Stimulated activated CD4-positive, alpha-beta T cell treated with anti-CD3 and anti-CD28 coated beads, TNF-alpha, amount 100 ng/mL, for 24 hours (primary cell): ENCODE measurements at places on chromosomes 1 and 21.

DNA sequence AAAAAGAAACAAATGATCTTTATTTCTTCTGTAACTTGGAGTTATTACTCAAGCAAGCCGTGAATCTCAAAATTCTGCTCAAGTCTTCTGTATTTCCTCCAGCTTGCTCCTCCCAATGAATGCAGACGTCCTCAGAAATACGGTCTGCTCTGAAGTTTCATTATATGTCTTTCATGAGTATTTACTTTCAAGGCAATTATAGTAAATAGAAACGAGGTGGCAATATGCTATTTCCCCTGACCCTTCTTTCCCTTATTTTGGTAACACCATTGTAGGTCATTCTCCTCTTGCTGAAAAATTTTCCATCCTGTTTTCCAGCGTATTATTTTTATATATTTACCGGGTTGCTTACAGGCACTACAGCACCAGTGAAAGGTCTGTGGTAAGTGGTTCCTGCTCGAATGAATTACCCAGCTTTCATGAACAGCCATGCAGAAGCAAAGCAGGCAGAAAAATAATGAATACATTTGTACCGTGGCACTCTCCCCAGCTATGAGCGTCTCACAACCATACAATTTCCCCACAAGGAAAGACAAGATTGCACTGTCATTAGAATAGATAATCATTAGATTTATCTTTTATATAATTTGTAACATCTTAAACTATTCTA lies 350.9 kb upstream of the PKN2 start:
- no peak for DNase-seq

DNA sequence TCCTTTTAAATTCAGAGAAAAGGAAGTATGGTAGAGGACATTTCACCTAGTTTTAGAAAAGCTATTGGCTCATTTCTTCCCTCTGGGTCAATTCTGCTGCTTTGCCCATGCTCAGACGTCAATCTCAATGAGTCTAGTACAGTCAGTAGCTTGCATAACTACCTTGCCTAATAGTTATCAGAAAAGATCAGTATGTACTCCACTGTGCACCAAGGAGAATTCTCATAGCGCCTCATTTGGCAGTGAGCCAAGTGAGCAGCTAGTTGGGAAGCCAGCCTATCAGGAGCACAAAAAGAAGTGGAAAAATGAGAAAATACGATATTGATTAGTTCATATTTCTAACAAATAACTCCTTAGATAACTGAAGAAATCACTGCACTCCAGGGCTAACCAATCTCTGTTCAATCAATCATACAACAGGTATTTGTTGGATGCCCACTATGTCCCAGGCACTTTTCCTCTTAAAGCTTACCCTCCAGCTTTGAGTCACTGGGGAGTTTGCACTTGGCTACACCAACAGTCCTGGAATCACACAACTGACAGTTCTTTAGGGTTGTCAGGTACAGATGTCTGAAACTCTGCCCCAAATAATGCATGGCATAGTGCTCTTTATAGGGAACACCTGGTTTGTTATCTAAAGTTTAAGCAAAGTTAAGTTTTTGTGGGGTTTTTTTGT lies 50.2 kb downstream of the PRDX6 start:
- DNase-seq, result no peak

DNA sequence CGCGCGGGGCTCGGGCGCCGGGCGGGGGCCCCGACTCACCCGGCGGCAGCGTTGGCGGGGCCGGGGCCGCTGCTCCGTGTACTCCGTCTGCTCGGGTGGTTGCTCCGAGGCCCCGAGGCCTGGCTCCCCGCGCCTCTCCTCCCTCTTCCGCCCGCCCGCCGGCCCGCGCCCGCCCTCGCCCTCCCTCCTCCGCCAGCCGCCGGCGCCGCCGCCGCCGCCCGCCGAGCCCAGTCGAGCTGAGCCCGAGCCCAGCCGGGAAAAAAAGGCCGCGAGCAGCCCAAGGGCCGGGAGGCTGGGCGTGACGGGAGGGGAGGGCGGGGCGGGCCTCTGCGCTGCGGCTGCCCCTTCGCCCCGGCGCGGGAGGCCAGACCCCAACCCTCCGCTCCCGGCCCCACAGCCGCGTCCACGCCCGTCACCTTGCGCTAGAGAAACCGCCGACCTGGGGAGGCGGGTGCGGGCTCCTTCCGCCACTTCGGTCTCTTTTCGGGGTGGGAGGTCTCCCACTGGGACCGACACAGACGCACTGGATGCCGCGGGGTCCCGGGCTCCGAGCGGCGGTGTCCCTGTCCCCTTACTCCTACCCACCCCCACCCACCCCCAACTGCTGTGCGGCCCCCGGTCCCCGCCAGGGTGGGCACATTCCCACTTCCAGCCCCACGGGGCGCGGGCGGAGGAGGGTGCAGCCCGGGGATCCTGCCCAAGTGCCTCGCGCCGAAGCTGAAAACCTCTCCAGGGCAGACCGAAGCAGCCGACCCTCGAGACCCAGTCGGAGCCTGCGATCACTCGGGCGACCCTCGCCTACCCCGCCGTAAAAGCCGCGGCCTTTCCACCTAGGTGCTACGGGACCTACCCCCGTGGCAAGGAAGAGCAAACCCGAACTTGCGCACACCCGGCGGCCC lies at the start of gene CERS2:
CERS2 (minus strand) TSS at position 256 of the 899 bp plus-strand sequence. CDS start 5,745 bp downstream, outside the sequence.
- peak; percentile 65 for DNase-seq

- no peak for DNase-seq
These were observed 13.7 kb upstream of the MEX3A start for GRCh38 chr1:156095906-156096508.

- DNase-seq, result peak; percentile 7
These were observed 57.7 kb downstream of the ATG4C start for GRCh38 chr1:62841587-62842169.

DNA sequence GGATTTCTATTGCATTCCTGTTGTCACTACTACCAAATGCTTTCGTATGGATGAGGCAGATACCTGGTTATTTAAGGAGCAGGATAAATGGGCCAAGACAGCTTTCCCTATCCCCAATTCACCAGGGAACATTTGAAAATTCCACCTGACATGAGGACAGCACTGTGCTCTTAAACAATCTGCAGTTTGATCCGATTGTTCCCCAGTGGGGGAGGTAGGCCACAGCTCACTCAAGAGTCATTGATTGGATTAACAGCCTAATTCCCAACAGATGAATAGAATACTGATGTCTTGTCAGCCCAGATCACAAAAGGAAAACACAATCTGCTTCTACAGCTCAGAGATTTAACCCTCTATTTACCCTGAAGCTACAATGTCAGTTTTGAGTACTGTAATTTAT lies 123.9 kb downstream of the LHX4 start:
- DNase-seq, result no peak

DNA sequence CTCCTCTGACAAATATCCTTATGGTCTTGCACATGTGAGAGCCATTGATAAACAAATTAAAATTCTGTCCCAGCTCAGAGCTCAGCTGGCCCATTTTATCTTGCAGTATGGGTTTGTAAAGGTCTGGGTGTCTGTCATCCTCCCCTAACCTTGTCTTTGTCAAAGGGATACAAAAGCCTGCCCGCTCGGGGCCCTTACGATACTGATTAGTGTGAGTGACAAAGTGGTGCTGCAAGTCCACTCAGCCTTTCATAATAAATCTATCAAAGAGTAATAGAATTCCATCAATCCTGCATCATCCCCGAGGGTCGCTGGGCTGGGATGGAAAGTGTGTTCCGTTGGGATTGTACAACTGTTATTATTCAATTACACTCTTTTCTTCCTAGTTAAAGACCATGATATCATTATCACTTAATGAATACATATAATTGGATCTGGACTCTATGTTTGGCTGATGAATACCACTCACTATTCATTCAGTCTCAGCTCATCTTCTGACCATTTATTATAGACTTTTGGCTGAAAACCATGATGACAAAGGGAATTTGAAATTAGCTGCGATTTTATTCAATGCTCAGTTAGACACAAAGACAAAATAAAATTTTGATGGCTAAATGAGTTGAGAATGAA lies 122.5 kb upstream of the FOXD3 start:
- no peak for DNase-seq

- no peak for DNase-seq
These were observed 100.2 kb downstream of the AHCTF1 start for GRCh38 chr1:246831543-246831942.
